ENCODE measurements at places on chromosomes 6 and 20.

DNA sequence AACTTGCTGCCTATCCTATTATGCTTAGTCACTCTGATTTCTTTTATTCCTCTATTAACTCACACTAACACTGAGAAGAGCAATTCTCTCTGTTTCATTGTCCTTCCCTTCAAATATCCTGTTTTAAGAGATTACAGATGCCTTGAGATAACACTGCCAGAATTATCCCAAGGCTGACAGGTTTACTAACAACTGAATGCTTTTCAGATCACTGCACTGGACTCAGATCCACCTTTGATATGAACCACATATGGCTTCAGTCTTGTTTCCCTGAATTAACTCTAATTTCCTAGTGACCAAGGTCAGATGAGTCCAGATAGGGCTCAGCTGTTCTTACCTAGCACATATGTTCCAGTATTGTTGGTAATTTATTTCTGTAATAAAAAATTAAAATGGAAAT, 633.1 kb downstream of the GRIK2 start:
- DNase-seq, result no peak

- DNase-seq, result no peak
These were observed 8.0 kb downstream of the PRDM13 start for GRCh38 chr6:99614430-99615186.

GRCh38 chr6:106529438-106529837, 99.9 kb downstream of the RTN4IP1 start:
- DNase-seq, result no peak

DNA sequence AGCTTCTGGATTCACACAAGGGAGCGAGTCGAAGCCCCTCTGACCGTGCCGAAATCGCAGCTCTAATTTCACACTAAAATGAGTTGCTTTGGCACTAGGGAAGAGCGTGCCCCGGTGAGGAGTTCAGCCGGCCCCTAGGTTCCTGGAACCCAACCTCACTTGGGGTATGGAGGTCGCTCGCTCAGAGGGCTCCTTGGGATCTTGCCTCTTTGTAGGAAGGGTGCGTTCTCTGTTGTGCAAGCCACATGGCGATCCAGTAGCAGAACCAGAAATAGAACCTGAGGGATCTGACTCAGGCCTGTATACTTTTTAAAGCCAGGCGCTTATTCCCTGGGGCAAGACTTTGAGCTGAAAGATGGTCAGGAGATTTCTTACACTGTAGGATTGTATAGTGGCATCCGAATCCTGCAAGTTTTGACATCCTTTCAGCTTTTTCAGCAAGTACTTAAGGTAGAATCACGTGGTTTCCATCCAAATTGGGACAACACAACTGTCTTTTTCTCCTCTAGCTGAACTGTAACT, 861 bp upstream of the RALGAPA2 start:
- DNase-seq, result no peak

- DNase-seq, result no peak
These were observed 70.5 kb downstream of the FAM217A start for GRCh38 chr6:4008324-4009047.

DNA sequence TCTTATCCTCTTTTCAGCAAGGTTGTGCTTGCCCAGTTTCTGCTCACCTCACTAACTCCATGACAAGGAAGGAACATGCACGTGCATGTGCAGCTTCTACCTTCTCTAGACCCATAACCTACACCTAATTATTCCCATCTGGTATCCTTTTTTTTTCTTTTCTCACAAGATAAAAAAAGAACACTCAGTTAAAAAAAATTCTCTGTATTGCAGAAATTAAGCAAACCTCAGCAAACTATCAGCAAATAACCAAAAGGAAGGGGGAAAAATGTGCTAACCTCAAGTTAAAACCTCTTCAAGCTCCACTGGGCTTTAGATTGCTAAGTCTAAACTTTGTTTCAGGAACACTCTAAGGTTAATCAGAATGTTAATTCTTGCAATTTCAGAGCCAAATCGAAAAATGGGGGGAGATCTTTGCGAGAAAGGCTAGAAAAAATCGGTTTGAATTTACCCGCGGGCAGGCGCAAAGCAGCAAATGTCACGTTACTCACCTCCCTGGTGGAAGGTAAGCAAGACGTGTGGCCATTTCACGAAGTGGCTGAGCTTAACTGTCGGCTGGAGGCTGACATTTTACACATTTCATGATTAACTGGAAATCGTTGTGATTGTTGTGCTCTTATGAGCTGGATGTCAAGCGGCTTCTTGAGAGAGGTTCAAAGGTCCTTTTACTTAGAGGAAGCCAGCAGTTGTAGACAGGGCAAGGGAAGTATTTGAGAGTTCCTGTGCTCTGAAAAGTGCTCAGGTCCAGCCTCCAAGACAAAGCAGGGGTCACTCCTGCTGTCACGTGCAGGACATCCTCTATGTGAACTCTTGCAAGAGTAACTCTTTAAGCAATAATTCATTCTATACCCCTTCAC, 19.1 kb downstream of the TFAP2B start:
- DNase-seq, result no peak

Data from activated CD4-positive, CD25-positive, alpha-beta regulatory T cell (primary cell).